Stimulated activated CD8-positive, alpha-beta memory T cell treated with anti-CD3 and anti-CD28 coated beads, Interleukin-7, amount 100 ng/mL, for 1 hour (primary cell): ENCODE measurements at places on chromosomes 6 and 20.

GRCh38 chr6:61977099-61977498 is 308.9 kb downstream of the KHDRBS2 start:
- no peak for DNase-seq

GRCh38 chr6:107624541-107624940 is 134.6 kb downstream of the SOBP start:
- no peak for DNase-seq

DNA sequence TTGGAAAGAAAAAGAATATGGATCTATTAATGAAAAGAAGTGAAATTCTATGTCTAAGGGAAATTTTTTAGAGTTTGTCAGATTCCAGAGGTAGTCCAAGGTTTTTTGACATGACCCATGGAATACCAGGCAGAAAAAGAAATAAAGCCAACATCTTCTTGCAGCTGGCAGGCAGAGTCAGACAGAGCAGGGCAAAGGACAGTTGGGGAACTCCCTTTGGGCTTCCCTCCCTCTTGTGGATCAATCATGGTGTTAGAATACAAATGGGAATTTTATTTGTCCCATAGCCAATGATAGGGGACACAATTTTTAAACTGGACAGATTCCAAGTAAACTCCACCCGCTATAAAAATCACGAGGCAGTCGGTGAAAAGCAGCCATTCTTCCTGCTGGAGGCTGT is 92.1 kb upstream of the TAB2 start:
- DNase-seq: no peak

- DNase-seq: no peak
Observed at GRCh38 chr6:132261354-132261753, 139.9 kb downstream of the MOXD1 start.

GRCh38 chr20:39853636-39854035 is 835.4 kb downstream of the MAFB start:
- no peak for DNase-seq

GRCh38 chr6:158374020-158374419 is 61.8 kb downstream of the TULP4 start:
- DNase-seq: no peak

DNA sequence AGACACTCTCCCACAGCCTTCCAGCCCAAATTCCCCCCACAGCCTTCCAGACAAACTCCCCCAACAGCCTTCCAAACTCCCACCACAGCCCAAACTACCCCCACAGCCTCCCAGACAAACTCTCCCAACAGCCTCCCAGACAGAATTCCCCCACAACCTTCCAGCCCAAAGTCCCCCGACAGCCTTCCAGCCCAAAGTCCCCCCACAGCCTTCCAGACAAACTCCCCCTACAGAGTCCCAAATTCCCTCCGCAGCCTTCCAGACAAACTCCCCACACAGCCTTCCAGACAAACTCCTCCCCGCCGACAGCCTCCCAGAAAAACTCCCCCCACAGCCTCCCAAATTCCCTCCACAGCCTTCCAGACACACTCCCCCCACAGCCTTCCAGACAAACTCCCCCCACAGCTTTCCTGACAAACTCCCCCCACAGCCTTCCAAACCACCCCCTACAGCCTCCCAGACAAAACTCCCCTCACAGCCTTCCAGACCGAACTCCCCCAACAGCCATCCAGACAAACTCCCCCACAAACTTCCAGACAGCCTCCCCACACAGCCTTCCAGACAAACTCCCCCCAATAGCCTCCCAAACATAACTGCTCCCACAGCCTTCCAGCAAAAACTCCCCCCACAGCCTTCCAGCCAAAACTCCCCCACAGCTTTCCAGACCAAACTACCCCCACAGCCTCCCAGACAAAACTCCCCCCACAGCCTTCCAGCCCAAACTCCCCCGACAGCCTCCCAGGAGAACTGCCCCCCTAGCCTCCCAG is 38.0 kb upstream of the SYNDIG1 start:
- DNase-seq: no peak

GRCh38 chr6:3230256-3230882 is 2.9 kb upstream of the TUBB2B start:
- DNase-seq: no peak

DNA sequence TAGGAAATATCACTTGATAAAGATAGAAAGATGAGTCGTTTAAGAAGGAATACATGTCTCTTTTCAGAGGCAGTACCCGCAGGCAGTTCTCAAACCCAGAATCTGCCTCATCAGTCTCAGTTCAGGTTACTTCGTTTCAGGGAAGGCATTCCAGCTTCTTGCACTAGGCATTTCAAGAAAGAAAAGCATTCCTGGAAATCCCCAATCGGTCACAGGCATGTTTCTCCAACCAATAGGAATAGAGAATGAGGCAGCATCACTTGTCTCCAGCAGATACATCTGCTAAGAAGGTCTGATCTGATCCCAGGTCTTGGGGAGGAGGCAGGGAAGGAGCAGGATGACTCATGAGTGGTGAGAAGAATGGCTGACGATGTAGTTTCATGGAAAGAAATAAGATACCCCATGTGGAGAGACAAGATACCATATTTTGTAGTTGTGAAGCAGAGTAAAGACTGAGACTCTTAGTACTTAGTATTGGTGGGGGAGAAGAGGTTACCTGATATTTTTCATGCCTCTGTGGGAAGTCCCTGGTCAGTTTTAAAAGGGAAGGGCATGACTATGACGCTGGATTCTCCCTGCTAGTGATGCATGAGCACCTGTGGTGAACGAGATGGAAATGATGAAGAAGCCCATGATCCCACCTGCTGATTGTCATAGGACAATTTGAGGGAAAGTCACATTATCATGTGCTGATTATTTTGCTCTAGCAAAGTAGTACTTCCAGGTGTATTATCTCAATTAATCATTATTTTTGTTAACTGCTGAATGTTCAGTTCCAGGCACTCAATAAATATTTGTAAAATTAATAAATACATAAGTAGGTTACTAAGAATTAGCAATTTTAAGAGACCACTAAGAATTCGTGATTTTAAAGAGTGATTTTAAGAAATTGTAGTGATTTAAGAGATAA is 20.3 kb upstream of the HLA-DRB1 start:
- DNase-seq: no peak

- DNase-seq: no peak
Observed at GRCh38 chr20:57922706-57923105, 212.9 kb upstream of the PMEPA1 start.

DNA sequence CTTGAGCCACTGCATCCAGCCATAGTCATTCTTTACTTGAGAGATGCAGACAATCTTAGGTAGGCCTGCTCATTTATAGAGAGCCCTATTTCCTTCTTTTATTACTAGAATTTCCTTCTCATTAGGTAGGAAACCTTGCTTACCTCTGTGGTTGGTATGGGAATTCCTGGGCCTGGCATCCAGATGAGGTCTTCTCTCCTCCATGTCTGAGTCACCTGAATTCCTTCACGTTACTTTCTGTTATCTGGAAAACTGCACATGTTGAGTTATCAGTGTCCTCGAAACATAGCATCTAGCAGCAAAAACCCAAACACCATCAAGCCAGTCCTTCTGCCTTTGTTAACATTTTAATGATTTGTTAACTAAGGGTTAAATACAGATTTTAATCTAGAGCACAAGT is 2.2 kb downstream of the ZNFX1 start:
- DNase-seq: no peak

- DNase-seq: no peak
Observed at GRCh38 chr20:46797206-46797605, 87.8 kb downstream of the SLC2A10 start.

- no peak for DNase-seq
Observed at GRCh38 chr6:7413151-7413823, 23.7 kb downstream of the RIOK1 start.

DNA sequence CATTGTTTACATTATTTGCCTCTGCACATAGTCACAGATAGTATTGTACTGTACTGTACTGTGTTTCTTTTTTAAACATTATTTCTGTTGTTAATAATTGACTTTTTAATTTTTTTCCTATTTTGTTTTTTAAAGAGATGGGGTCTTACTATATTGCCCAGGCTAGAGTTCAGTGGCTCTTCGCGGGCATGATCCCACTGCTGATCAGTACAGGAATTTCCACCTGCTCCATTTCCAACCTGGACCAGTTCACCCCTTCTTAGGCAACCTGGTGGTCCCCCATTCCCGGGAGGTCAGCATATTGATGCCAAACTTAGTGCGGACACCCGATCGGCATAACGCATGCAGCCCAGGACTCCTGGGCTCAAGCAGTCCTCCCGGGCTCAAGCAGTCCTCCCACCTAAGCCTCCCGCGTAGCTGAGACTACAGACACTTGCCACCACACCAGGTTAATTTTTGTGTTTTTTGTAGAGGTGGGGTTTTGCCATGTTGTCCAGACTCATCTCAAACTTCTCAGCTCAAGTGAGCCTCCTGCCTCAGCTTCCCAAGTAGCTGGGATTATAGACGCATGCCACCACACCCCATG is 47.5 kb downstream of the PTPN1 start:
- DNase-seq: no peak

DNA sequence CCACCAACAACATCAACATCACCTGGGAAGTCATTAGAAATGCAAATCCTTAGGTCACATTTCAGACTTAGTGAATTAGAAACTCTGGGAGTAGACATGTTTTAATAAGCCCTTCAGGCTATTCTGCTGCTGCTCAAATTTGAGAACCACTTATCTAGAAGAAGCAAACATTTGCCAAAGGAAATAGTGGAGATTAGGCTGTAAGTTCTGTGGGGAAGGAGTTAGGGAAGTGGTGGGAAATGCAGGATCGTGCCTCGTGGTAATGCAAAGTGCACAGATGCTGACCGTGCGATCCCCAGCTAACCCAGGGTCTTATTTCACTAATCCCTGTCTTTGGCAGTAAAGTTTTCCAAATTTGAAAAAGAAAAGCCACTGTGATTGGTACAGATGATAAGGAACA is 328.5 kb downstream of the EPM2A start:
- DNase-seq: no peak

DNA sequence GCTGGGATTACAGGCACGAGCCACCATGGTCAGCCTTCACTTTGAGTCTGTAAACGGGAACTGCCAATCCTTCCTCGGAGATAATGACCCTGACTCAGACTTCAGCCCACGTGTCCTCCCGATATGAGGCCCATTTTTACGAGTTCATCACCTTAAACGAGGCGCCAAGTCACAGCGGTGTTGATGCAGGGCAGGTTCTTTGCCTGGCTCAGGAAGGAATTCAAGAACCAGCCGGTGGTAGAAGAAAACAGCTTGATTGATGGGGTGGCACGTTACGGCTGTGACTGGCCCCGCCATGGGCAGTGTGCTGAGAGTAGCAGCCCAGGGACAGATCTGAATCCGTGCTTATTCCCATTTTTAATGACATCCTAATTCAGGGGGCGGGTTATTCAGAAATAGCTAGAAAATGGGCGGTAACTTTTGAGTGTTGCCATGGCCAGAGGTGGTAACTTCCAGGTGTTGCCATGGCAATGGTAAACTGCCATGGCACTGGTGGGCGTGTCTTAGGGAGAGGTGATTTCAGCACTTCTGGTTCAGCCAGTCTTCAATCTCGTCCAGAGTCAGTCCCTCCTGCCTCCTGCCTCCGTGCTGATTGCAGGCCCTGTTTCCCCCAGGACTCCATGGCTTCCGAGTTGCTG is 9.1 kb upstream of the MAP1LC3A start:
- DNase-seq: no peak

- DNase-seq: no peak
Observed at GRCh38 chr6:56659721-56660380, 17.2 kb upstream of the DST start.

GRCh38 chr20:61299104-61299503 is 47.0 kb downstream of the CDH4 start:
- no peak for DNase-seq

- DNase-seq: no peak
Observed at GRCh38 chr20:25148982-25149846, 46.3 kb upstream of the ENTPD6 start.

GRCh38 chr6:30154709-30155519 is 6.1 kb downstream of the TRIM10 start:
- no peak for DNase-seq

DNA sequence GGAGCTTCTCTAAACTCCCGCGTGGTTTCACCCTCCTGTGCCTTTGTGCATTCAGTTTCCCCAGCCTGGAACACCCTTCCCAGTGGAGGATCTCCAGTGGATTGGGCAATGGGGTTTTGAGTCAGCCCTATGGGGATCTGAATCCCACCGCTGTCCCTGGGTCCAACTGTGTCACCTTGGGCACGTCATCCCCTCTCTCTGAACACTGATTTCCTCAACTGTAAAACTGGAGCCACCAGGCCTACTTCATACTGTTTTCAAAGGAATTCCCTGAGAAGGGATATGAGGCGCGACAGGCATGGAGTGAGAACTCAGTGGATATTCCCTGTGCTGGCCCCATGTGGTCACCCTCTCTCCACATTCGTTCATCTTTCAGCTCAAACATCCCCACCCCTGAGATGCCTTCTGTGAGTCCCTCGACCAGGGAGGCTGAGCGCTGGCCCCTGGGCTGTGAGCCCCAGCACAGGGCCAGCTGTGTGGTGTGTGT is 25.7 kb downstream of the MAFB start:
- no peak for DNase-seq

GRCh38 chr20:45053430-45054351 is 47.2 kb downstream of the KCNS1 start:
- DNase-seq: no peak

DNA sequence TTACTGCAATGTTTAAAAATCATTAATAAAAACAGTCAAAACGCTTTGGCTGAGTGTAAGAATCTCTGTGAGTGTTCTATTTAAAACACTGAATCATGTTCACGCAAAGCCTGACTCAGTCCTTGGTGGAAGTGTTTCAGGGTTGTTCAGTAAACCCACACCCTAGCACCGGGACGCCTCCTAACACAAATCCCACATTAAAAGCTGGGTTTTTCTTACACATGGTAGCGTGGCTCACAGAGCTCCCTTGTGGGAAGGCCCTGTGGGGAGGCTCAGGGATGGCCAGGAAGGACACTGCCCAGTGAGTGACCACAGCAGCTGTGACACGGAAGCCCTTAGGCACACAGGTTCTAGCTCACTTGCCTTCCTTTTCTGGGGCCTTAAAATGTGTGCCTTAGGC is 80.2 kb downstream of the GMPR start:
- DNase-seq: no peak

DNA sequence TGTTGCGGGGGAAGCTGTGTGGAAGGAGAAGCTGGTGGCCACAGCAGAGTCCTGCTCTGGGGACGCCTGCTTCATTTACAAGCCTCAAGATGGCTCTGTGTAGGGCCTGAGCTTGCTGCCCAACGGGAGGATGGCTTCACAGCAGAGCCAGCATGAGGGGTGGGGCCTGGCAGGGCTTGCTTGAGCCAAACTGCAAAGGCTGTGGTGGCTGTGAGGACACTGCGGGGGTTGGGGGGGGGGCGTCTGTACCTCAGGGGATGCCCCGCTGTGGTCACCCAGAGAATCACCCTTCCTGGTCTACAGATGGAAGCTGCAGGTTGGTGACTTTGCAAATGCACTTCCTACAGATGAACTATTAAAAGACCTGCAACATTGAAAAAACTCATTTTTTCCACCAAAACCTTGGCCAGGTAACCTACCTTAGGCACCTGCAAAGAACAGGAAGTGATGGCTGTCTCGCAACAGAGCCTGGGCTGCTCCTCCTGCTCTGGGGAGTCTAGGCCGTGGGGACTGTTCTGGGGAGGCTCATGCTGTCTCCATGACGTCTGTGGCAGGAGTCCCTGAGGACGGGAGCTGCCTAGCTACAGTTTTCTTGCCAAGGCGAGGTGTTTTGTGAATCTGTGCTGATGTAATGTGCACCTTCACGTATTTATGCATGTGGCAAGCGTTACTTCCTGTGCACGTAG is 7.3 kb downstream of the NPBWR2 start:
- DNase-seq: no peak
